GM20000 (cell line): ENCODE measurements at places on chromosomes 2 and 18.

GRCh38 chr2:120622159-120622869, 113.4 kb upstream of the GLI2 start:
- no peak for DNase-seq

GRCh38 chr2:194100201-194100600, 1556.8 kb upstream of the SLC39A10 start:
- no peak for DNase-seq

GRCh38 chr18:56380685-56381084, 257.7 kb downstream of the TXNL1 start:
- no peak for DNase-seq

DNA sequence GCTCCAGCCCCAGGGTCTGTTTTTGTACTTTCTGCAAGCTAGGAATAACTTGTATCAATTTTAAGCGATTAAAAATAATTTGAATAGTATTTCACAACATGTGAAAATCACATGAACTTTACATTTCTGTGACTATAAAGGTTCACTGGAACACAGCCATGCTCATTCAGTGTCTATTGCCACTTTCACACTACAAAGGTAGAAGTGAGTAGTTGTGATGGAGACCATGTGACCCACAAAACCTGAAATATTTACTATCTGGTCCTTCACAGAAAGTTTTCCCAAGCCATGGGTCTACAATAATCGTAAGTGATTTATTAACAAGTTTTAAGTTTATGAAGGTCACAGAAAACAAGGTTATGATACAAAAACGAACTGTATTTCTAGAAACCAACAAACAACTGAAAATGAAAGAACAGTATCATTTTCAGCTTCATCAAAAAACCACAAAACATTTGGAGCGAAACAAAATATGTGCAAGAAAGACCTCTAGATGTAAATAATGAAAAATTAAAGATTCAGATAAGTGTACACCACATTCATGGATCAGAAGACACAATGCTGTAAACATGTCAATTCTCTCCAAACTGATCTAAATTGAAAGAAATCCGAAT, 68.9 kb upstream of the DNER start:
- DNase-seq, result no peak

DNA sequence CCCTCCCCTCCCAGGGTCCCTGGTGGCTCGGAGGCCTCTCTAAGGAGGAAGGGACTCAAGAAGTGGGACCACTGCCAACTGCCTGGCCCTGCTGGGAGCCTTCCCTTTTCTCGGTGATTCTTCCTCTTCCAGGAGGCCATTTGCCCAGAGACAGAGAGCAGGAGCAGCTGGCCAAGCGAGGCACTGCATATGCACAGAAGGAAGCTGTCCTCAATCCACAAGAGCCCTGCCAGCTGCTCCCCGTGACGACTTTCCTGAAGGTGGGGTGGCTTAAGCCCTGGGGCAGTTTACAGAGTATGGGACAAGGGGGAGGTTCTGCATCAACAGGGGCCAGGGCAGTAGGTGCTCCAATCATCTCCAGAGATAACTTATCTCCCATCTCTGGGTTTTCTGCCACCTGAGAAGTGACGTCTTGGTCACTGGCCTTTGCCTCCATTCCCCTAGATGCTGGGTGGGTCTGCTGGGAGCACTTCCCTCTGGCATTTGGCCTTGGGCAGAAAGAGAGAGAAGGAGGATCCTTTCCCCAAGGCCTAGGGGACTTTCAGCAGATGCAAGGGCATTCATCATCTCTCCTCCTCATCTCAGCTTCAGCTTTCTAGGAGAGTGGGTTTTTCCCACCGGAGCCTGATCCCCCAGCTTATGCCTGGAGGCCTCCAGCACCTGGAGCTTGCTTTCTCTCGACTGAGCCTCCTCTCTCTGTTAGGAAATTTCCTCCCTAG, 28.5 kb downstream of the CIB4 start:
- DNase-seq, result no peak

- no peak for DNase-seq
Measured at GRCh38 chr2:21804151-21804550, 680.4 kb downstream of the TDRD15 start.

DNA sequence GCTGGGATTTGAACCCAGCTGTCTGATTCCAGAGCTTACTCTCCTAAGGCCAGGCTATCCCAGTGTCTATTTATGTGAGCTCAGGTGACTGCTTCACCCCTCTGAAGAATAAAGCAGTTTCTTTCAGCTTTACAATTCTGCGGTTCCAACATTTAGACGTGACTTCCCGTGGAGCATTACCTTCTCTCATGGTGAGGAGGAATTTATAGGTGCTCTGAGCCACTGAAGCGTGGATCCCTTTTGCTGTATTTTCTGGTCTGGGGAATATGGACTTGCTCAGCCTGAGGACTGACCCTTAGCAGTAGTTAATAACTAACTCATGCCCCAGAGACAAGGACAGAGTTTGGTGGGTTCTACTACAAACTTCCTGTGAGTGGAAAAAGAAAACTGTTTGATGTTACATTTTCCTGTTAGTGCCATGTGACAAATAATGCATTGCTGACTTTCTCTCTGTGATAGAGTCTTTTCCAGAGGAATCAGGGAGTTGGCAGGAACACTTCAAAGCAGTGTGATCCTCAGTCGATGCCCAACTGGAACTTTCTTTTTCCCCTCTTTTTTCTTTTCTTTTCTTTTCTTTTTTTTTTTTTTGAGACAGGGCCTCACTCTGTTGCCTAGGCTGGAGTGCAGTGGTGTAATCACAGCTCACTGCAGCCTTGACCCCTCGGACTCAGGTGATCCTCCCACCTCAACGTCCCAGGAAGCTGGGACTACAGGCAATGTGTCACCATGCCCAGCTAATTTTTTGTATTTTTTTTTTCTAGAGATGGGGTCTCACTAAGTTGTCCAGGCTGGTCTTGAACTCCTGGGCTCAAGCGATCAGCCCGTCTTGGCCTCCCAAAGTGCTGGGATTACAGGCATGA, 21.9 kb downstream of the CASP10 start:
- DNase-seq, result no peak

GRCh38 chr2:188414411-188414810, 122.7 kb downstream of the GULP1 start:
- no peak for DNase-seq

DNA sequence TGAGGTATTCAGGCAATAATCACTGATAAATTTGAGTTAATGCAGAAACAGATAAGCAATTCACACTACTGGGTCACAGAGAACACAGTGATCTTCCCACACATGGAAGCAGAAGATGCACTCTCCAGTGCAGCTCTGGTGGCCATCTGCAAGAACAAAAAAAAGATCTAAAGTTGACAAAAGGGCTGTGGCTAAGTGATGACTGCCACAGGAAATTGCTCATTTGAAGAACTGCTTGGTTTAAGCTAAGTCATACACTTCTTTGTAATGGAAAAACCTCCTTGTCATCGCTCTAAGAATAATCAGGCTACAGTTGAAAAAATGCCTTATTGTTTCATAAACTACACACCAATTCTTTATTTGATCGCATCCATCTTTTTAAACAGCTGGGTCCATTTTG, 115.1 kb downstream of the DTNB start:
- peak; percentile 76 for DNase-seq

DNA sequence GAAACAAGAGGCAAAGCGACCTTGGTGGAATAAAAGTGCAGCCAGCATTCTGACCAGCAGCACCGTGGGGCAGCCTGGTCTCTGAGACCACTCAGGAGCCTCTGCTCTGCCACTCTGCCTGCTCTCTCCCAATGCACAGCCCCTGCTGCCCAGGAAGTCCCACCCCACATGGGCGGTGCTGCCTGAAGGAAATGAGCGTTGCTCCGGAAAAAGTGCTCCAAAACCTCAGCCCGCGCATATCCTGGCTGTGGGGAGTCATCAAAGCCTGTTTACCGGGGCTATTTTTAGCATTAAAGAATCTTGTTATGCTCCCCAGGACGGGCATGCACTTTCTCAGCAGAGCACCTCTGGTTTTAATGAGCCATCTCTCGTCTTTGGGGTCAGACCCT, 54.5 kb downstream of the EPAS1 start:
- no peak for DNase-seq

DNA sequence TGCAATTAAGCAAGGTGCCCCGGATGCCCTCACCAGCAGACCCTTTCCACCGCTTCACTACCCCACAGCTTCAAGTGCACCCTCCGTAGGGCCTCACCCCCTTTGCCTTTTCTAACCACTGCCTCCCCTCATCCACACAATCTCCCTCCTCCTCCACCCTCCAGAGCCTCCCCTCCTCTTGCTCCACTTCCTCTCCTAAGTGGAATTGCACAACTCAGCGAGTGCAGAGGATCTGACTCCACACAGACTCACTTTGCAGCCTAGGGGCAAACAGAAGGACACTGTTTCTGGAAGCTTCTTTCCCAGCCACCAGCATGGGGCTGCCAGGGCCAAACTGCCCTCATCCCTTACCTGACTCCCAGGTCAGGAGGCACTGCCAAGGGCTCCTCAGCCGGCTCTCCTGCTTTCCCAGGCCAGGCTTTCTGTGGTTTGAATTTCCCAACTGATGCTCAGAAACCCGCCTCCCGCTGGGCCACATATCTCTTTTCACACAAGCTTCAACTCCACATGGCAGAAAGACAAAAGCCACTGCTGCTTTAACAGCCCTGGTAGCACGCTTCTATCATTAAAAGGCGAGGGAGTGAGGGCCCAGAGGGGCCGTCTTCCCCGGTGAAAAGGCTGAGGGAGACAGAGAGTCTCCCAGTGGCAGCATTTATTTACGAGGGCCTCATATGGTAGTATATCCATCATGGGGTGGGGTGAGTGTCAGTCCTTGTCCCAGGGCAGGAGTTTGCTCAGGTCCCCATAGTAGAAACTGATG, 74.7 kb upstream of the MGAT4A start:
- DNase-seq, result no peak

DNA sequence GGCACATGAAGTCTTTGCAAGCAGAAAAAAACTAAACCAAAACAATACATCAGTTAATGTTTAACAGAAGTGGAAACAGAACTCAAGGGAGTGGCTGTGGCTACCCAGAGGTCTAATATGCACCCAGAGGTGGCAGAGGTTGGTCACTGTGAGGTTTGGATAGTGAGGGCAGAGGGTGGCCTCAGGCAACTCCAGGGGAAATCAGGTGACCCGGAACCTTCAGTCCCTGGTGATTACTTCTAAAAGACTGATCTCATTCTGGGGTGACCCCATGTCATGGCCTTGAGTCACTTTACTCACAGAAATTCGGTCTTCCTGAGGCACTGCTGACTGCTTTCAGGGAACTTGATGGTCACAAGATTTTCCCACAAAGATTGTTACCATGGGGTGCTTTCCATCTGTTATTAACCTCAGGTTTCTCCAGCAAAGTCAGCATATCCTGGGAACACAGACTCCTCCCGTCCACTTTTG, 99.4 kb downstream of the TMEM17 start:
- DNase-seq, result no peak

DNA sequence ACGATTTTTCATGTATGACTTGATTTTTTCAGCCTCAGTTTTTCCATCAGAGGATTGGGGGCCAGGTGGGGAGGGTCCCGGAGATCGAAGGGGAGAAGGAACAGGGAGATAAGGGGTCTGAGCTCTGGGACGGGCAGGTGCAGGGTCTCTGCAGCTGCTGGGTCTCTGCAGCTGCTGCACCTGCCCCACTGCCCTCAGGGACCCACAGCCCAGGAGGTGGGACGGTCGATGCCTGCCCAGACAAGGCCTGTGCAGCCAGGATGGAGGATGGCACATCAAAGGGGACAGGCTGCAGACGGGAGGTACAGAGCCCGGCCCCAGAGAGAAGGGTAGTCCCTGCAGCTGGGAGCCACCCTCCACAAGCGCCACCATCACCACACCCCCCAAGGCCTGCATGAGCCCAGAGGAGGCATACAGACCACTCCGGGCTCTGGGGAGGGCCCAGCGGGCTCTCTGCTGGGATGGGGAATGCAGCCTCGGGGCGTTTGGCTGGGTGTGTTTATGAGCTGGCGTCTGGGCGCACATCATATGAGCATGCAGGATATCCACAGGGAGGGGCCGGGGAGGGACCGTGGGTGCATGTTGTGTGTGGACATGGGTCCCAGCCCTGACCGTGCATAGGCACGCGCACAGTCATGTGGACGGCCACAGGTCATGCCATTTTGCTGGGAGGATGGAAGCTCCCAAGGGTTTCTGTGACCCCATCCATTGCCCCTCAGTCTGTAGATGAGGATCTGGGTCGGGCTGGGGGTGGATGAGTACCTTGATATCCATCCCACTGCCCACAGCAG, 34.9 kb upstream of the GPC1 start:
- no peak for DNase-seq

- peak; percentile 83 for DNase-seq
Measured at GRCh38 chr18:9708057-9708433, at the start of gene RAB31. TSS of gene RAB31 (plus strand) at chr18:9708301. CDS start at chr18:9708406, 105 bp downstream.

DNA sequence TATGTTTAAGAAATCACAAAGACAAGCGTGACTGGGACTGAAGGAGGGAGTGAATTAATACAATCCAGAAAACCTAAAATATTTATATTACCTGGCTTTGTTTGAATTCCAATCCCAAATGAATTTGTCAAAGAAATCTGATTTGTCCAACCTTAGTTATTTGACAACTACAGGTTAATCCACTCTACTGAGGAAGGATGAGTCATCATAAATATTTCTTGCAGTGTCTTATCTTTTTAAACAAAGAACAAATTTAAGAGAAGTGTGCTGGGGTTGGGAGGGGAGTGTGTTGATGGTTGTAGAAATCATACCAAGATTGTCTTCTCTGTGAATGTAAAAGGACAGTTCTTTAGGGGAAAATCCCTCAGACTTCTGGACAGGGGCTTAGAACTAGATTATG, 1106.3 kb upstream of the SLC39A10 start:
- DNase-seq, result no peak

- no peak for DNase-seq
Measured at GRCh38 chr18:35141567-35142274, 99.1 kb upstream of the ZNF397 start.

DNA sequence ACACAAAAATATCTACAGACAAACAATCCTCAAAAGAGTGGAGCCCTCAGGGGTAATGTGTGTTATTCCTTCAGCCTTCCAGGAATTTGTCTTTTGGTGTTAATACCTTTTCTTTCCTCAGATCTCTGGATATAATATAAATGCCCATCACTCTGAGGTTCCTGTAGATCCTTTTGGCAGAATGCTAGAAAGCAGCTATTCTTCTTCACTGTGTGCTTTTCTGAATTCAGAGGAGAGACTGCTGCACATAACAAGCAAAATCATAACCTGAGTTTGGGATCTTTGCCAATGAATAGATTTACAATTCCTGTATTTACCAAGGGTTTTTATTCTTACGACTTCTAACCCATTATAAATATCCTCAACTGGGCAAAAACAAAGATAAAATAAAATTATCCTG, 57.3 kb downstream of the KLF7 start:
- no peak for DNase-seq
